ENCODE measurements at places on chromosomes 1 and 21.

DNA sequence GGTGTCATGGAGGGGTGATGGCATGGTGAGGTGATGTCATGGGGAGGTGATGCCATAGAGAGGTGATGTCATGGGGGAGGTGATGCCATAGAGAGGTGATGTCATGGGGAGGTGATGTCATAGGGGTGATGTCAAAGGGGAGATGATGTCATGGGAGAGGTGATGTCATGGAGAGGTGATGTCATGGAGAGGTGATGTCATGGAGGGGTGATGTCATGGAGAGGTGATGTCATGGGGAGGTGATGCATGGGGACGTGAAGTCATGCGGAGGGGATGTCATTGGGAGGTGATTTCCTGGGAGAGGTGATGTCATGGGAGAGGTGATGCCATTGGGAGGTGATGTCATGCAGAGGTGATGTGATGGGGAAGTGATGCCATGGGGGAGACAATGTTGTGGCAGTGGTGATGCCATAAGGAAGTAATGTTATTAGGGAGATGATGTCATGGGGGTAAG lies 92.1 kb upstream of the C1orf174 start:
- peak; percentile 28 for DNase-seq

GRCh38 chr1:192952646-192953045 lies 106.5 kb downstream of the UCHL5 start:
- no peak for DNase-seq

GRCh38 chr1:156200044-156200443 lies 6.1 kb downstream of the SLC25A44 start:
- peak; percentile 49 for DNase-seq

GRCh38 chr1:177181631-177182291 lies 11.0 kb downstream of the BRINP2 start:
- peak; percentile 43 for DNase-seq

DNA sequence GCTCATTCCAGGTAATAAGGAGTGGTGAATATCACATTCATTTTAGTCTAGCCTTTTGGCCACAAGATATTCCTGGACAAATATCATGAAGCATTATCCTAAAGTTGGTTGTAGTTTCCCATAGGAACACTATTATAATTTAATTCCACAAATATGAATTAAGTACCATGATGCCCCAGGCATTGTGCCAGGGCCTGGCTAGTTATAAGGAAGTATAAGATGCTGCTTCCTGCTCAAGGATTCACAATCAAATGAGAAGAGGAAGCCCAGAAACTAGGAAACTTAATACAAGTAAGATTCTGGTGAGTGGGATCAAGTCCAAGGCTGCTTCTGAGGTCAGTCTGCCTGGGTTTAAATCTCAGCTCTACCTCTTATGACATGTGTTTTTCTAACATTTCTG lies 30.6 kb upstream of the ZP4 start:
- DNase-seq, result no peak

DNA sequence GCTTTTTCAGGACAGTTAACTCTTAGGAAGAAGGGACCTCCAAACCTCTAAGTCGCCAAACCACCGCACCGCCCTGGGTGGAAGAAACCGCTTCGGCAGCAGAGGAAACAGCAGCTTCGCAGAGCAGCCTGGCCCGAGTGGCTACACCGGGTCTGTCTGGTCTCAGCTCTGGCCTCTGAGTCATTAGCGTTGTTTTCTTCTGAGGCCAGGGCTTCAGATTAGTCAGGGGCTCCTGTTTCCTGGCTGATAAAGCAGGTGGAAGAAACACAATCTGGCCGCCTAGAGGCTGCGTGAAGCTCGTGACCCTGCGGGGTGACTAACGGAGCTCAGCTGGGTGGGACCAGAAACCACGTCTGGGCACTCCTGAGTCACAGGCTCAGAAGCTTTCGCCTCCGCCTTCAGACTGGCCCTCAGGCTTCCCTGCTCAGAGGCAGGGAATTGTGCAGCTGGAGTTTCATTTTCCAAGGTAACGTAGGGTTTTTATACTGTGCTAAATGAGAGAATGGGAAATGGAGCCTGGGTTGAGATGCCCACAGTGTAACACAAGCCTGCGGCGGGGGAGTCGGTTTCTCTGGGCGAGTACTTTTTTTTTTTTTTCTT lies 44.9 kb downstream of the CHAF1B start:
- DNase-seq, result peak; percentile 91

- peak; percentile 60 for DNase-seq
Observed at GRCh38 chr1:59146651-59147358, 150.1 kb upstream of the FGGY start.

DNA sequence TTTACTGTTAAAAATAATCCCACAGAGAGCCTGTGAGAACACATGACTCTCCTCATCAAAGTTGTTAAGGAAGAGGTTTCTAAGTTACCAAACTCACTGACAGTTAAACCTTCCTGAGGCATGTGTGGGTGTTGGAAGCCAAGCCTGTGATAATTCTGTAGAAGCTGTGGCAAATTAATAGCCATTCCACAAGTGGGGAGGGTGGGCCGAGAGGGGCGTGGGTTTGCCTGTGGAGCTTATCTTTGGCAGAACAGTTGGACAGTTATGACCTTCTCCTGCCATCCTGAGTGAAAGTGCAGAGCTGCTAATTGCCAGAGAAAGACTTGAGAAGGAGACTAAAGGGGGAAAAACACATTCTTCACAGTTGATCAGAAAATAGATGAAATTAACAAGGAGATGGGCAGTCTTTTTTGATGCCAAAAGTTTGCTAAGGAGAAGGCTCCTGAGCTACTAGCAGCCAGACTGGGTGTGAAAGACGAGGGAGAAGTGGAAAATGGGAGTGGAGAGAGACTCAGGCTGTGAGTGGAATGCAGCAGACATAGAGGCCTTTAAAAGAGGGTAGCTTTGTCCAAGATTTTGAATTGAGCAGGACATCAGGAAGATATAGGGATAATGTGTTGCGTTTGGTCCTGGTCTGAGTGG lies 1.6 kb upstream of the PLA2G2C start:
- no peak for DNase-seq

- peak; percentile 47 for DNase-seq
Observed at GRCh38 chr1:66981679-66982078, 56.9 kb downstream of the MIER1 start.

DNA sequence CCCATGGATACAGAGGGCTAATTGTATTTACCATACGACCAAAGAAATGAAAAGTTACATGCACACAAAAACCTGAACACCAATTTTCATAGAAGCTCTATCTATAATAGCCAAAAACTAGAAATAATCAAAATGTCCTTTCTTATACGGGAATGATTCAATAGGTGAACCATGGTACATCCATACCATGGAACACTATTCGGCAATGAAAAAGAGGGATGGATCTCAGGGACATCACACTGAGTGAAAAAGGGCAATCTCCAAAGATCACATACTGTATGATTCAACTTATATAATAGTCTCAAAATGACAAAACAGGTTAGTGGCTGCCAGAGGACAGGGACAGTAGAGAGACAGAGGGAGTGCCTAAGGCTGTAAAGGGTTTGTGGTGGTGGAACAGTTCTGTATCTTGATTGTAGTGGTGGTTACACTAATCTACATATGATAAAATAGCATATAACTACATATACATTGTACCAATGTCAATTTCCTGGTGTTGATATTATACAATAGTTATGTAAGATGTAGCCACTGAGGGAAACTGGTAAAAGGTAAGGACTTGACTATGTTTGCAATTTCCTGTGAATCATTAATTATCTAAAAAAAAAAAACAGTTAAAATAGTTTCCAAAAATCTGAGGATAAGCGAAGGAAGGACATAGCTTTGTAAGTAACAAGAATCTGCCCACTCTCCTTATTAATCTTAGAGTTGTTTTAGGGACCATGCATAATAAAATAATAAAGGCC lies 3.7 kb downstream of the RSBN1 start:
- no peak for DNase-seq
